T-cell (primary cell): ENCODE measurements at places on chromosomes 12 and 14. TPM values are rescaled to one million over a fixed set of nuclear protein-coding genes. Genes with fewer than 3 reads are reported as not detected.

The NID2 gene
- 0.42 TPM for total RNA-seq

GRCh38 chr12:3097836-3098235 is 20.7 kb downstream of the TSPAN9 start:
- H3K4me1 ChIP-seq, result no peaks in the 10 kb centered on the region
- no peaks in the 10 kb centered on the region for H3K36me3 ChIP-seq
- H3K27ac ChIP-seq, result no peak overlapping the region

GRCh38 chr12:28023156-28023887 is 50.8 kb upstream of the PTHLH start:
- H3K4me3 ChIP-seq, result no peak overlapping the region
- H3K4me1 ChIP-seq, result no peaks in the 10 kb centered on the region
- DNase-seq, result no peak
- no peaks in the 10 kb centered on the region for H3K27me3 ChIP-seq
- H3K36me3 ChIP-seq, result no peaks in the 10 kb centered on the region

The RPGRIP1 gene
- 0.76 TPM for total RNA-seq

- no peaks in the 10 kb centered on the region for H3K36me3 ChIP-seq
- no peaks in the 10 kb centered on the region for H3K27me3 ChIP-seq
- peak; percentile 62 for DNase-seq
These were observed 9.1 kb upstream of the NEMF start for GRCh38 chr14:49861699-49862088.

DNA sequence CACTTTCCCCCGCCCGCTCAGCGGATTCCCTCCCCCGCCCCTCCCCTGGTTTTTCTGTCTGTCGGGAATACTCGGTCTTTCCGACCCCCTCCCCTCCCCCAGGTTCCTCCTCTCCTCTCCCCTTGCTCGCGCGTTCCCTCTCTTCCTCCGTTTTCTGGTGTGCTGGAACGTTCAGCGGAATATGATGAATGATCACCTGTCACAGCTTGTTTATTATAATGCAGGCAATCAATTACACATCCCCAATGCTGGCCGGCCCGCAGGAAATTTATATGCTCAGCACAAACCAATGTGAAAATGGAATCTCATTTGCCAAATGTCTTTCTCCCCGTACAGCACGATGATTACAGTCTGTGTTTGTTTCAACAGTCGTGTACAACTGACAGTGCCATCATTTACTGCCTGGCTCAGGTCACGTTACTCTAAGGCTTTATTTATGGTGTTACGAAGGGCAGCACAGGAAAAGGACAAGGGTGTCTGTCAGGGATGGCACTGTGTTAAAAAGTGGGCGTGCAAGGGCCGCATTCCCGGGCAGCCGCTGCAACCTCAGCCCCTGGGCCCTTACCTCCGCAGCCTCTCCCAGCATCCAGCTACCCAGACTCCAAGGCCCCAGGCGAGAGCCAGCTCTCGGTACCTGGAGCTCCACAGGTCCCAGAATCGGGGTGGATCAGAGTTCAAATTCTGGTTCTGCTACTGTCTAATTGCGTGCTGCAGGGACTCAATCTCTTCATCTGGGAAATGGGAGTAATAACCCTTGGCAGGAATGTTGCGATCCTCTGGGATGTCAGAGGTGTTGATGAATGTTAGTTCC is 24.7 kb upstream of the MAP1LC3B2 start:
- H3K4me3 ChIP-seq, result peak overlapping the region; percentile 59
- H3K27ac ChIP-seq, result no peak overlapping the region
- H3K27me3 ChIP-seq, result no peaks in the 10 kb centered on the region

The KRT74 gene
- total RNA-seq, result 0.20 TPM

The TEX52 gene
- not detected for total RNA-seq
